ENCODE measurements at places on chromosomes 5 and 9.

- no peak for DNase-seq
Observed at GRCh38 chr9:87732756-87733155, 6.8 kb downstream of the CTSL start.

- DNase-seq = no peak
Observed at GRCh38 chr5:168198359-168198758, 93.1 kb upstream of the WWC1 start.

DNA sequence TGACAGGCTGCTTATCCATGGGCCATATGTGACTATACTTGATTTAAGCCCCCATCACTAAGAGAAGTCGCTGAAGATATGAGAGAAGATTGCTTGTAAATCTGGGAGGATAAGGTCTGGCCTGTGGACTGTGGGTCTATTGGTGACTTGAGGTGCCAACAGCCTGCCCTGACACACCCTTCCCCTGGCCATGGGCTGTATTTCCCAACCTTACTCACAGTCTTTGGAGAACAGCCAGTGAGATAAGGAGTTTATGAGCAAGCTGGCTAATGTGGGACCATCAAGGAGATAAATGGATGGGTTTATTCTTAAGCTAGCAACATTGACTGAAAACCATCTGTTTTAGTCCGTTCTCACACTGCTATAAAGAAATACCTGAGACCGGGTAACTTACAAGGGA, 231.3 kb downstream of the ZSWIM6 start:
- no peak for DNase-seq

DNA sequence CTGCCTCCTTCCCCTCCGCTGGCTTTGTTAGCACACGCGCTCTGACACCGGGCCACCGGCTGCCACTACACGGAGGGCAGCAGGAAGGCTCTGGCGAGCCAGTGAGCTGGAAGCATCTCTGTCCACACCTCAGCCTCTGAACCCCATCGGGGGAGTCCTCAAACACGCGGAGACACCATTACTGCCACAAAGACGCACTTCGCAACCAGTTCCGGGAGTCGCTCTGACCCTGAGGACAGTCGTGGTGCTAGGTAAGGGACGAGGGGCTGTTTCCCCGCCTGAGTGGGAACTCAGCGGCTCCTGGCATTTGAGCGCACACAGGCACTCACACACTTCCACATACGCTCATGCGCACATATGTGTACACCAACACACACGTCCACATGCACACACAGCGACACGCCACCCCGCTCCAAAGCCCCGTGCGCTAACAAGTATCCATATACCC, 160.0 kb downstream of the C9orf152 start:
- no peak for DNase-seq

DNA sequence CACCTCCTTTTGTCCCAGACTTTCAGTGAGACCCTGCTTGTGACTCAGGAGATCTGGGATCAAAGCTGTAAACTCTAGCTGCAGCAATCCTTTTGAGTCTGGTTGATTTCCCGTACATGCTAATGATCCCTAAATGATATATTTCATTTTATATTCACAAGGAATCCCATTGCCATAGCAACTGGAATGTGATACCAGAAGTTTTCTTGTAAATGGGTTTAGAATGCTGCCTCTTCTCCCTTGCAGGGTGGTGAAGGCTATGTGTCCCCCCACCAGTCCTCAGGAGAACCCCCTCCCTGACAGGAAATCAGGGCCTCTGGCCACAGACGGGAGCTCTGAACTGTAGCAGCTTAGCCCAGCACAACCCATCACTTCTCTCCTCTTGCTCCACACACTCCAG, 215.0 kb downstream of the FSTL4 start:
- DNase-seq = no peak

- no peak for DNase-seq
Observed at GRCh38 chr5:31854181-31855133, 215.5 kb downstream of the PDZD2 start.

DNA sequence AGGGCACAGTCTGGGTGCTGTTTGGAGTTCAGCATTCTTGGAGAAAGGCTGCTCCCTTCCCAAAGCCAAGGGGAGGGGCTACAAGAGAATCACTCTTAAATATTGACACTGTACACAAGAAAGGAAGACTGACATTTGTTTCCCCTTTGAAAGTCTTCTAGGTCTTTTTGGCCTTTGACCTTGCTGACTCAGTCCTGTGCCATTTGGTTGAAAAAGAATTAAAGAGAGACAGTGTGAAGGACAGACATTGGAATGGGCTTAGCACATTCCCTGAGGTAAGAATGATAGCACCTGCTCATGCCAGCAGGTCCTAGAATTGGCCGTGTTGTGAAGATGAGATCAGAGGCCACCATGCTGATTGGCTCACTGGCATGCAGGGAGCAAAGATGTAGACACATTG, 271.4 kb upstream of the ZNF608 start:
- DNase-seq = no peak

GRCh38 chr5:81925981-81926380, 45.8 kb upstream of the ATG10 start:
- no peak for DNase-seq

- DNase-seq = no peak
Observed at GRCh38 chr5:145811834-145812625, 23.1 kb downstream of the PRELID2 start.

- DNase-seq = no peak
Observed at GRCh38 chr9:113578279-113578865, 114.8 kb downstream of the RGS3 start.
